Kidney (tissue), 22 donors: ENCODE measurements at places on chromosomes 16 and 17. TPM values are rescaled to one million over a fixed set of nuclear protein-coding genes. Genes with fewer than 3 reads are reported as not detected.

DNA sequence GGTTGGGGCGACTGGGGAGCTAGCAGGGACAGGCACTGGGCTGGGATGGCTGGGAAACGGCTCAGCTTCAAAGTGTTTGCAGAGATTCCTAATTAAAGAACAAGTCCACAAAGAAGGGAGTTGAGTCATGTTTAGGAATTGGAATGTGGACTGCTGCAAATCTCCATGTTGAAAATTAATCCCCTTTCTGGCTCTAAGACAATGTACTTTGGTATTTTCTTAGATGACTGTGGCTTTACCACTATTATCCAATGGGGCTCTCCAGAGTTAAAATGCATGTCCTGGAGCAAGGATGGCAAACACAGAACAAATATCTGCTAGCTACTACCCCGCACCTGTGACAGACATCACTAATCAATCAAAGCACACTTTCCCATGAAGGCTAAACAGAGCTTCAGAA lies 22.2 kb upstream of the WSCD1 start:
- H3K4me1 ChIP-seq = no peaks in the 10 kb centered on the region
- no peaks in the 10 kb centered on the region for H3K36me3 ChIP-seq
- H3K27ac ChIP-seq = no peak overlapping the region
- no peak overlapping the region for H3K4me3 ChIP-seq

GRCh38 chr17:12909511-12909910 lies 108.3 kb downstream of the ELAC2 start:
- H3K27ac ChIP-seq = no peak overlapping the region
- no peaks in the 10 kb centered on the region for H3K36me3 ChIP-seq
- no peaks in the 10 kb centered on the region for H3K27me3 ChIP-seq
- H3K4me3 ChIP-seq = no peak overlapping the region

- H3K36me3 ChIP-seq = peaks cover 2% of the 10 kb centered on the region
- no peak overlapping the region for H3K4me3 ChIP-seq
- no peak for DNase-seq
- no peaks in the 10 kb centered on the region for H3K4me1 ChIP-seq
- H3K27me3 ChIP-seq = no peaks in the 10 kb centered on the region
Measured at GRCh38 chr16:88827727-88828126, 16.0 kb upstream of the APRT start.

DNA sequence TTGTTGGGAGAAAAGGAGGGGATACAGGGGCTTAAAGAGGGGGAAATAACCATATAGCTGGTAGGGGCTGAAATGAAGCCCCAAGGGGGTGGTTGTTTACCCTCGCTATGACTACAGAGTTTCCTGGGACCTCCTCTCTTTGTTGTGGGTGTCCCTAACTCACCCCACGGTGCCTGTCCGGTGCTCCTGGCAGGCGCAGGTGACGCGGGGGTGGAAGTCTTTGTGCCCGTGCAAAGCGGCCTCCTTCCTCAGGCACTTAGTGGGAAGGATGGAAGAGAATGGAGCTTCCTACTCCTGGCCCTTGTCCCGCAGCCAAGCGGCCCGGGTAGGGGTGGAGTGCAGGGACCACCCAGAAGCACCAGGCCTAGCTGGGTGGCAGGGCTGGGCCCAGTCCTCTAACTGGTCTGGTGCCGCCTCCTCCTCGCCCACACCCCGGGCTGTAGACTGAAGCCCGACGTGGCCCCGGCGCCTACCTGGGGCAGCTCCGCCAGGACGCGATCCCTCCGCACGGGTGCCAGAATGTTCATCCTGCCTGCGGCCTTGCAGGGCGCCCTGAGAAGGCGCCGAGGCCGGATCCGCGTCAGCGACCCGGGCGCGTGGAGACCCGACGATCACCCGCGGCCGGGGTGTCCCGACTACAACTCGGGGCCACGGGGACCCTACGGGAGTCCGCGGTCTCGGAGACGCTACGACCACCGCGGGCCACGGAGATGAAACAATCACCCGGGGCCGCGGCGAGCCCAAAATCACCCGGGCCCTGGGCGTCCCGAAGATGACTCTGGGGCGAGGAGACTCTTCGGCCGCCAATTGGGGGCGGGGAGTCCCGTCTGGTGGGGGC lies 709 bp downstream of the RAB34 start:
- H3K27ac ChIP-seq = peak overlapping the region; percentile 89
- DNase-seq = peak; percentile 88
- peaks cover 3% of the 10 kb centered on the region for H3K36me3 ChIP-seq
- H3K27me3 ChIP-seq = no peaks in the 10 kb centered on the region
- peak overlapping the region; percentile 81 for H3K4me3 ChIP-seq
- peaks cover 37% of the 10 kb centered on the region for H3K4me1 ChIP-seq

GRCh38 chr17:28711723-28712031 lies at the start of gene PROCA1:
Gene PROCA1, minus strand, starts transcription at chr17:28711888. Its CDS starts 228 bp downstream, at chr17:28711660.
- peaks cover 15% of the 10 kb centered on the region for H3K36me3 ChIP-seq
- H3K4me3 ChIP-seq = peak within 1 kb of the TSS; percentile 47
- peak within 1 kb of the TSS; percentile 89 for H3K27ac ChIP-seq

- H3K4me3 ChIP-seq = peak overlapping the region; percentile 26
- H3K36me3 ChIP-seq = no peaks in the 10 kb centered on the region
- DNase-seq = peak; percentile 87
- H3K4me1 ChIP-seq = no peaks in the 10 kb centered on the region
- H3K27me3 ChIP-seq = no peaks in the 10 kb centered on the region
Measured at GRCh38 chr17:5031365-5032082, 3.7 kb downstream of the SLC52A1 start.

- no peak for DNase-seq
- H3K4me1 ChIP-seq = no peaks in the 10 kb centered on the region
- H3K27me3 ChIP-seq = no peaks in the 10 kb centered on the region
- no peak overlapping the region for H3K27ac ChIP-seq
Measured at GRCh38 chr17:68087851-68088250, 52.3 kb downstream of the KPNA2 start.

GRCh38 chr16:85908444-85908843 lies 9.5 kb downstream of the IRF8 start:
- H3K36me3 ChIP-seq = no peaks in the 10 kb centered on the region
- H3K4me3 ChIP-seq = no peak overlapping the region
- H3K4me1 ChIP-seq = no peaks in the 10 kb centered on the region
- DNase-seq = no peak
- H3K27me3 ChIP-seq = no peaks in the 10 kb centered on the region
- no peak overlapping the region for H3K27ac ChIP-seq

- no peak overlapping the region for H3K27ac ChIP-seq
- no peaks in the 10 kb centered on the region for H3K4me1 ChIP-seq
- H3K27me3 ChIP-seq = no peaks in the 10 kb centered on the region
- peak; percentile 75 for DNase-seq
- peaks cover 10% of the 10 kb centered on the region for H3K36me3 ChIP-seq
Measured at GRCh38 chr17:31533546-31534155, 142.2 kb downstream of the RAB11FIP4 start.

DNA sequence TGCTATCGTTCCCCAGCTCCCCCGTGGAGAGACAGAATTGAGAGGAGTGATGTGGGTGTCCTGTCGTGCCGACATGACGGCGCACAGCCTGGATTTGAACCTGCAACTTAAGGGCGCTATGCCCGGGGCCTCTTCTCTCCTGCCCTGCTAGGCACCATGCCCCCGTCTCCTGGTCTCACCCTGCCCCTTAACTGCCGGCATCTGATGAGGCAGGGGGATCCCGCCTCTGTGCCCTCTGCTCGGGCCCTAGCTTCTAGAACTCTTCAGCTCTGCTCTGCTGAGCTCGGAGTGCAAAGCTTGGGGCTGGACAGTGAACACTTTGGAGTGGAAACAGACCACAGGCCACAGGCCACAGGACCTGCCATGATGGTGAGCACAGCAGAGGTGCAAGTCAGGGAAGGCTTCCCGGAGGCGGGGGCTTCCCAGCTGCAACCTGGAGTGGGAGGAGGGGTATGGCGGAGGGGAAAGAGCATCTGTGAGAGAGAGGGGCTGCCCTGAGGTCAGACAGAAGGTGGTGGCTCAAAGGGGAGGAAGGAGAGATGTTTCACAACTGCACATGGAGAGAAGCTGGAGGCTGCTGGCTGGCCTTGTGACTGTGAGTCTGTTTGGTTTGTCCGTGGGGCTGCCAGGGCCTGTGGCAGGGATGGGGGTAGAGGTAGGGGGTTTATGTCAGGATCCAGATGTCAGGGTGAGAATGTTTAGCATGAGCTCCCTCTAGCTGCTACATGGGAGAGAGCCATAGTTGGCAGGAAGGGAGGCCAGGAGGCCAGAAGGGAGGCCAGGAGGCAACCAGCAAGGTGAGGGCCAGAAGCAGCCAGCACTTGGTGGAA lies 107.8 kb downstream of the CRLF3 start:
- peak; percentile 56 for DNase-seq
- no peaks in the 10 kb centered on the region for H3K4me1 ChIP-seq
- H3K27me3 ChIP-seq = no peaks in the 10 kb centered on the region
- H3K36me3 ChIP-seq = no peaks in the 10 kb centered on the region
- no peak overlapping the region for H3K4me3 ChIP-seq

- H3K27ac ChIP-seq = no peak overlapping the region
- DNase-seq = no peak
- no peaks in the 10 kb centered on the region for H3K4me1 ChIP-seq
Measured at GRCh38 chr17:75535119-75535537, 9.6 kb downstream of the LLGL2 start.

GRCh38 chr17:49197346-49197998 lies 12.9 kb downstream of the GNGT2 start:
- H3K27me3 ChIP-seq = no peaks in the 10 kb centered on the region
- no peak for DNase-seq
- H3K4me3 ChIP-seq = no peak overlapping the region
- no peaks in the 10 kb centered on the region for H3K36me3 ChIP-seq
- no peak overlapping the region for H3K27ac ChIP-seq

GRCh38 chr16:2956579-2956956 lies 7.5 kb upstream of the KREMEN2 start:
- no peak overlapping the region for H3K4me3 ChIP-seq
- H3K4me1 ChIP-seq = no peaks in the 10 kb centered on the region
- no peaks in the 10 kb centered on the region for H3K27me3 ChIP-seq
- H3K27ac ChIP-seq = no peak overlapping the region
- DNase-seq = no peak

- H3K27ac ChIP-seq = no peak overlapping the region
- no peaks in the 10 kb centered on the region for H3K36me3 ChIP-seq
- peaks cover 14% of the 10 kb centered on the region for H3K4me1 ChIP-seq
- H3K27me3 ChIP-seq = no peaks in the 10 kb centered on the region
- no peak for DNase-seq
- H3K4me3 ChIP-seq = no peak overlapping the region
Measured at GRCh38 chr16:87960852-87961251, 9.6 kb downstream of the BANP start.

GRCh38 chr16:21524068-21524751 lies 75.2 kb upstream of the METTL9 start:
- no peak overlapping the region for H3K4me3 ChIP-seq
- H3K36me3 ChIP-seq = no peaks in the 10 kb centered on the region
- H3K27me3 ChIP-seq = no peaks in the 10 kb centered on the region
- DNase-seq = no peak
- no peaks in the 10 kb centered on the region for H3K4me1 ChIP-seq

GRCh38 chr16:12225806-12226465 lies 249.4 kb downstream of the SNX29 start:
- no peak overlapping the region for H3K27ac ChIP-seq
- H3K27me3 ChIP-seq = no peaks in the 10 kb centered on the region
- DNase-seq = no peak
- H3K4me1 ChIP-seq = peaks cover 14% of the 10 kb centered on the region
- no peaks in the 10 kb centered on the region for H3K36me3 ChIP-seq

- H3K4me1 ChIP-seq = no peaks in the 10 kb centered on the region
- H3K27ac ChIP-seq = no peak overlapping the region
- DNase-seq = no peak
- no peaks in the 10 kb centered on the region for H3K36me3 ChIP-seq
- H3K27me3 ChIP-seq = no peaks in the 10 kb centered on the region
Measured at GRCh38 chr17:33460781-33461450, 167.8 kb upstream of the ASIC2 start.

DNA sequence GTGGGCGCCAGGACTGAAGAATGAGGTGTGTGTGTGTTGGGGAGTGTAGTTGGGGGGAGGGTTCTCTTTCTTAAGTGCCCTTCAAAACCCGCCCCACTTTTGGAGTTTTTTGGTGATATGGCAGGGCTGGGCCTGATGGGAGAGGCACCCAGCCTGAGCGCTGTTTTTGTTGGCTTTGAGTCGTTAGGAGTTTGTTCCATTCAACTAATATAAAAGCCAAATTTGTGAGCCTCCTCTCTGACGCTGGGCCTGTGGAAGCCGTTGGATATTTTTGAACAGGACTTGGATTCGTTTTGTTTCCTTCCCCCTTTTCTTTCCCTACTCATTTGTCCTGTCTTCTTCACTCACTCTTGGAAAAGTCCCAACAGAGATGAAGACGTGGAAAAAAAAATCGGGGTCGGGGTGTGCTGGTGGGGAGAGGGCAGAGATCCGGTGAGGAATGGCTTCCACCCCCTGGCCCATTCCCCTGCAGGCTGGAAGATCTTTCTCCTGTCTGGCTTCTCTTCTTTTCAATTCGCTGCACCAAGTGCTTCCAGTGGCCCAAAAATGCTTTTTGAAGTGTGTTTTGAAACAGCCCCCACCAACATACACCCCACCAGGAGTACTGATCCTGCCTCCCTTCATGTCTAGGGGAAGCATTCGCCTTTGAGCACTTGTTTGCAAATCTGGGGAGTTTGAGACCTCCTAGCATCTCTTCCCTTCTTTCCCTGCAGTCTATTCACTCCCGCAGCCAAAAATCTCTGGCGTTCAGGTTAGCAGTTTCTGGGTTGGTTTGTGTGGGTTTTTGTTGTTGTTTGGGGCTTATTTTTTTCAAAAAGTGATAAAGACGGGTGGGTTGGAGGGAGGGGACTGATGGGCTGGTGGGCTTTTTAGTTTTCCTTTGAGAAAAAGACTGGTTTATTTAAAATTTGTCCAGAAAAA lies 2.6 kb downstream of the FZD2 start:
- H3K27me3 ChIP-seq = no peaks in the 10 kb centered on the region
- H3K4me1 ChIP-seq = no peaks in the 10 kb centered on the region
- no peak overlapping the region for H3K4me3 ChIP-seq
- H3K27ac ChIP-seq = no peak overlapping the region

GRCh38 chr17:31286587-31286986 lies 10.5 kb downstream of the OMG start:
- DNase-seq = no peak
- no peak overlapping the region for H3K4me3 ChIP-seq
- H3K27me3 ChIP-seq = no peaks in the 10 kb centered on the region
- no peaks in the 10 kb centered on the region for H3K36me3 ChIP-seq

DNA sequence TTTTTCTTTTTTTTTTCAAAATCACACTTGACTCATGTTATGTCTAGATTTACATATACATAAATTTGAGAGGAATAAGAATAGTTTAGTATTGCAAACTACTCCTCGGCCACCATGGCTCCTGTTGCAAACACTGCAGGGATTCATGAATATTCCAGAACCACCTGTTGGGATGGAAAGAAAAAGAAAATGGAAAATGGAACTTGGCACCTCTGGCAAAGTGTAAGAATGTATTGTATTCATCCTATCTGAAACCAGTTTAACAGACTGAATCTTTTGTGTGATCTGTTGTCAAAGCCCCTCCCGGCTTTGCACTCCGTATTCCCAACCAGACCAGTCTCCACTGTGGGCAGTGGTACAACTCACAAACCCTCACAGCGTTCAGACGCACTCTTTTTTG lies 124.4 kb downstream of the SPECC1 start:
- no peaks in the 10 kb centered on the region for H3K4me1 ChIP-seq
- no peak overlapping the region for H3K27ac ChIP-seq
- H3K36me3 ChIP-seq = no peaks in the 10 kb centered on the region
- DNase-seq = no peak

- no peaks in the 10 kb centered on the region for H3K27me3 ChIP-seq
- peak; percentile 11 for DNase-seq
- H3K4me1 ChIP-seq = no peaks in the 10 kb centered on the region
- no peak overlapping the region for H3K27ac ChIP-seq
Measured at GRCh38 chr17:42618442-42619150, 9.1 kb downstream of the TUBG1 start.

Gene SLC6A2
- total RNA-seq = 0.09 TPM

Gene NPB
- total RNA-seq = 0.66 TPM

Gene GP1BA
- not detected for total RNA-seq

Gene TMEM88
- total RNA-seq = 17.6 TPM

Gene DHRS7C
- total RNA-seq = not detected

Gene MLLT6
- total RNA-seq = 199 TPM

Gene ZPBP2
- not detected for total RNA-seq

Gene MIF4GD
- 30.1 TPM for total RNA-seq

Gene ITFG1
- total RNA-seq = 63.7 TPM

Gene MT4
- not detected for total RNA-seq

Gene DNAI2
- 0.22 TPM for total RNA-seq
